MCF 10A (cell line): ENCODE measurements at places on chromosomes 7 and 10. TPM values are rescaled to one million over a fixed set of nuclear protein-coding genes. Genes with fewer than 3 reads are reported as not detected.

PIP gene
- total RNA-seq = not detected in 2 replicates

NXPH1 gene
- total RNA-seq = not detected in 2 replicates

GRCh38 chr7:33446551-33446950, 317.2 kb downstream of the BBS9 start:
- H3K27me3 ChIP-seq = no peaks in the 10 kb centered on the region
- no peaks in the 10 kb centered on the region for H3K36me3 ChIP-seq
- H3K27ac ChIP-seq = no peak overlapping the region
- no peaks in the 10 kb centered on the region for H3K4me1 ChIP-seq
- H3K4me3 ChIP-seq = no peak overlapping the region

- no peak overlapping the region for H3K27ac ChIP-seq
- H3K36me3 ChIP-seq = no peaks in the 10 kb centered on the region
- peaks cover 35% of the 10 kb centered on the region for H3K4me1 ChIP-seq
- H3K4me3 ChIP-seq = peak overlapping the region; percentile 61
- peaks cover 81% of the 10 kb centered on the region for H3K27me3 ChIP-seq
These were observed 6.9 kb upstream of the VGF start for GRCh38 chr7:101172005-101172853.

CLRN3 gene
- not detected in 2 replicates for total RNA-seq

- peaks cover 29% of the 10 kb centered on the region for H3K4me1 ChIP-seq
- no peak overlapping the region for H3K4me3 ChIP-seq
- peak overlapping the region; percentile 86 for H3K27ac ChIP-seq
- H3K36me3 ChIP-seq = no peaks in the 10 kb centered on the region
- no peaks in the 10 kb centered on the region for H3K27me3 ChIP-seq
These were observed 89.6 kb downstream of the CABCOCO1 start for GRCh38 chr10:61752111-61753011.

PNLIPRP1 gene
- not detected in 2 replicates for total RNA-seq

CNPY1 gene
- not detected in 2 replicates for total RNA-seq

DNA sequence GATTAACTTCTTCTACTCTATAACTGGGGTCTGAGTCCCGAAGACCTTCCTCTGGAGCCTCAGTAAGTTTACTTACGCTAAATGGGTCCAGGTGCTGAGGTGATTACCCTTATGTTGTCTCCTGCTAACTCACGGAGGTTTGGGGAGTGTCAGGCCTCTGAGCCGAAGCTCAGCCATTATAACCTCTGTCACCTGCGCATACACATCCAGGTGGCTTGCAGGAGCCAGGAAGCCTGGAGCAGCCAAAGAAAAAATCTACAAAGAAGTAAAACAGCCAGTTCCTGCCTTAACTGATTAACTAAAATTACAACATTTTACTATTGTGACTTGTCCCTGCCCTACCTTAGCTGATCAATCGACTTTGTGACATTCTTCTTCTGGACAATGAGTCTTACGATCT, 350.7 kb downstream of the GLRX3 start:
- no peaks in the 10 kb centered on the region for H3K27me3 ChIP-seq
- no peaks in the 10 kb centered on the region for H3K36me3 ChIP-seq
- no peak for DNase-seq
- H3K4me3 ChIP-seq = no peak overlapping the region
- H3K4me1 ChIP-seq = no peaks in the 10 kb centered on the region

- H3K27me3 ChIP-seq = no peaks in the 10 kb centered on the region
- H3K27ac ChIP-seq = peak overlapping the region; percentile 85
- peaks cover 46% of the 10 kb centered on the region for H3K4me1 ChIP-seq
- peak; percentile 90 for DNase-seq
These were observed 54.1 kb downstream of the LAMB1 start for GRCh38 chr7:107948645-107949442.

DNA sequence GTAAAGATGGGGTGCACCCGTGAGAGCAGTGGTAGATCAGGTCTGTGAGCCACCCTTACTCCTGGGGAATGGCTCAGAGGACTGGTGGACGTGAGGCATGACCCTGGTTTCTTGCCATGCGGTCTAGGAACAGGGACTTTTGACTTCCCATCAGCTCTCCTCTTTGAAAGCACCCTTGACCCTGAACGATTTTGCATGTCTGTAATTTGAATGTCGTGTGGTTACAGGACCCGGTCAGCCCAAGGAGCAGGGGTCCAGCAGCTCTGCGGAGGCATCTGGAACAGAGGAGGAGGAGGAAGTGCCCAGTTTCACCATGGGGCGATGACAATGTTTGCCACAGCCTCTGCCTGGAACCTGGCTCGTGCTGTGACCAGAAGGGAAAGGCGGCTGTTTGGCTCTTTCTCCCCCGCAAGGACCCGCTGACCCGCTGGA, 8.6 kb upstream of the ORAI2 start:
- no peaks in the 10 kb centered on the region for H3K27me3 ChIP-seq
- no peak for DNase-seq
- peaks cover 5% of the 10 kb centered on the region for H3K4me1 ChIP-seq
- H3K27ac ChIP-seq = no peak overlapping the region
- peaks cover 64% of the 10 kb centered on the region for H3K36me3 ChIP-seq

GRCh38 chr10:78514459-78514858, 480.8 kb downstream of the RPS24 start:
- peaks cover 6% of the 10 kb centered on the region for H3K4me1 ChIP-seq
- no peak for DNase-seq
- no peaks in the 10 kb centered on the region for H3K36me3 ChIP-seq
- no peak overlapping the region for H3K27ac ChIP-seq
- H3K4me3 ChIP-seq = no peak overlapping the region

GRCh38 chr7:4134631-4135030, 547.5 kb upstream of the FOXK1 start:
- H3K27me3 ChIP-seq = no peaks in the 10 kb centered on the region
- no peak for DNase-seq
- H3K4me1 ChIP-seq = no peaks in the 10 kb centered on the region
- H3K27ac ChIP-seq = no peak overlapping the region

DNA sequence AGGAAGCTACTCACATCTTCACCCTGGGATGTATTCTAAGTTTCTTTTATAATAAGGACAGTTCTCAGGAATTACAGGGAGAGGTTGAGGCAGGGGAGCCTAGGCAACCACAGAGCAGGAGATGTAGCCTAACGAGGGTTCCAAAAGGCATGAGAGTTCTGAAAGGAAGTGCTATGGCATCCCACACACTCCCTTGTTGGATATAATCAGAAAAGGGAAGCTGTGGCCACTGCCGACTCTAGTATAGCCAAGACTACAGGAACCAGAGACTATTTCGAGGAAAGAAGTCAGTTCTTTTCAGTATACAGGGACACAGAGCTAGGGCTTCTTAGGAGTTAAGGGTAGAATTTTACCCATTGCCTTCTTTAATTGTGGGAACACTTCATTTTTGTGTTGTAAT, 11.0 kb downstream of the PRR15 start:
- no peaks in the 10 kb centered on the region for H3K27me3 ChIP-seq
- no peaks in the 10 kb centered on the region for H3K36me3 ChIP-seq
- no peak for DNase-seq
- no peak overlapping the region for H3K27ac ChIP-seq

DNA sequence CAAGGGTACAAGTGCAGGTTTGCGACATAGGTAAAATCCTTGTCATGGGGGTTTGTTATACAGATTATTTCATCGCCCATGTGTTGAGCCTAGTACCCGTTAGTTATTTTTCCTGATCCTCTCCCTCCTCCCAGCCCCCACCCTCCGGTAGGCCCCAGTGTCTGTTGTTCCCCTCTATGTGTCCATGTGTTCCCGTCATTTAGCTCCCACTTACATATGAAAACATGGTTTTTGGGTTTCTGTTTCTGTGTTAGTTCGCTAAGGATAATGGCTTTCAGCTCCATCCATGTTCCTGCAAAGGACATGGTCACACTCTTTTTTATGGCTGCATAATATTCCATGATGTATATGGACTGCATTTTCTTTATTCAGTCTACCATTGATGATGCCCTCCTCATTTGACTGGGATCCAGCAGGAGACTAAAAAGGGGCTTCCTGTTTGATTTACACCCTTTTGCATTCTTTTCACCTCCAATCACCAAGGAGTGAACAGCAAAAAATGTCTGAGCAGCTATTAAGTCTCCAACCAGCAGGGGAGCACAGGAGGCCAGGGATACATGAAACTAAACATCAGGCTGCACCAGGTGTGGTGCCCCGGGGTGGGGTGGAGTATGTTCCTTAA, 188.2 kb downstream of the SKIDA1 start:
- H3K4me1 ChIP-seq = peaks cover 40% of the 10 kb centered on the region
- peak overlapping the region; percentile 54 for H3K4me3 ChIP-seq
- no peak for DNase-seq
- H3K27ac ChIP-seq = peak overlapping the region; percentile 83
- H3K36me3 ChIP-seq = no peaks in the 10 kb centered on the region

DNA sequence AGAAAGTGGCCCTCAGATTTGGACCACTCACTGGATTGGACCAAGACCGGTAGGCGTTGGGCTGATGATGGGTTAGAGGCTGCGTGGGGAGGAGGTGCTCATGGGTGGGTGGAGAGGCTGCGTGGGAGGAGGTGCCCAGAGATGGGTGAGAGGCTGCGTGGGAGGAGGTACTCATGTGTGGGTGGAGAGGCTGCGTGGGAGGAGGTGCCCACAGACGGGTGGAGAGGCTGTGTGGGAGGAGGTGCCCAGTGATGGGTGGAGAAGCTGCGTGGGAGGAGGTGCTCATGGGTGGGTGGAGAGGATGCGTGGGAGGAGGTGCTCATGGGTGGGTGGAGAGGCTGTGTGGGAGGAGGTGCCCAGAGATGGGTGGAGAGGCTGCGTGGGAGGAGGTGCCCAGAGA, 346.3 kb downstream of the PAXIP1 start:
- H3K27me3 ChIP-seq = no peaks in the 10 kb centered on the region
- no peaks in the 10 kb centered on the region for H3K4me1 ChIP-seq
- DNase-seq = no peak
- H3K4me3 ChIP-seq = no peak overlapping the region
- H3K27ac ChIP-seq = no peak overlapping the region

GRCh38 chr10:34121125-34121753, 693.9 kb downstream of the PARD3 start:
- H3K27ac ChIP-seq = peak overlapping the region; percentile 59
- H3K27me3 ChIP-seq = no peaks in the 10 kb centered on the region
- no peak for DNase-seq
- H3K4me3 ChIP-seq = no peak overlapping the region
- peaks cover 23% of the 10 kb centered on the region for H3K36me3 ChIP-seq
- H3K4me1 ChIP-seq = peaks cover 8% of the 10 kb centered on the region

DNA sequence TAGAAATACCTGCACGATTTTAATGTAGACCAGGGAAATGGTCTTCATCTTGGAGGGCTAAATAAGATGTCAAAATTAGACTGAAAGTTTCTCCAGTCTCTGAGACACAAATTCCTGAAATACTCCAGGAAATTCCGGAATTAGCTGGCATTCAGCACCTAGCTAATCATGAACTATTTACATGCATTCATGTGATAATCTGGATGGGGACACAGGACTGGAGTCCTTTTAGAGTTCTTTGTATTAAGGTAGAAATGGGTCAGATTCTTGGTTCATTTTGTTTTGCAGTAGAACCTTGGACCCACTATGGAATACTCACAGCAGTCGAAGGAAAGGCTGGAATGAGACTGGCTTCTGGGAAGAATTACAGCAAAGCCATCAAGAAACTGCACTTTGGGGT, 65.3 kb upstream of the MDFIC start:
- H3K27ac ChIP-seq = no peak overlapping the region
- H3K4me3 ChIP-seq = no peak overlapping the region

GRCh38 chr7:143042159-143042789, 9.9 kb upstream of the OR6V1 start:
- H3K27me3 ChIP-seq = peaks cover 15% of the 10 kb centered on the region
- no peaks in the 10 kb centered on the region for H3K36me3 ChIP-seq
- DNase-seq = no peak
- no peak overlapping the region for H3K4me3 ChIP-seq

DNA sequence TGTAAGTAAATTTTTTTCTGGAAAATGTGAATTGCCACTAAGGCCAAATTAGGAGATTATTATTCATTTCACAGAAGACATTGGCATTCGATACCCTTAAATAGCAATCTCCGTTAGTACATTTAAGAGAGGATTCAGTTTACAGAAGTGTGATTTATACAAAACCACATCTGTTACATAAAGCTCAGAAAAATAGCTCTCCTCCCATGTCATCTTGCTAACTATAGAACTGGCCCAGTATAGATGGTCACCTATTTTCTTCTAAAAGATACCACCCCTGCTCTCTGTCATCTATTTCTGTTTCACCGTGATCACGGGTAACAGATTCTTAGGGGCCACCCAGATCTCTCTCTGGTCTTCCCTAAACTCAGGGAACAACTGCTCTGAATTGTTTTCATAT, 119.1 kb downstream of the HIP1 start:
- H3K4me1 ChIP-seq = peaks cover 14% of the 10 kb centered on the region
- H3K27me3 ChIP-seq = no peaks in the 10 kb centered on the region

DNA sequence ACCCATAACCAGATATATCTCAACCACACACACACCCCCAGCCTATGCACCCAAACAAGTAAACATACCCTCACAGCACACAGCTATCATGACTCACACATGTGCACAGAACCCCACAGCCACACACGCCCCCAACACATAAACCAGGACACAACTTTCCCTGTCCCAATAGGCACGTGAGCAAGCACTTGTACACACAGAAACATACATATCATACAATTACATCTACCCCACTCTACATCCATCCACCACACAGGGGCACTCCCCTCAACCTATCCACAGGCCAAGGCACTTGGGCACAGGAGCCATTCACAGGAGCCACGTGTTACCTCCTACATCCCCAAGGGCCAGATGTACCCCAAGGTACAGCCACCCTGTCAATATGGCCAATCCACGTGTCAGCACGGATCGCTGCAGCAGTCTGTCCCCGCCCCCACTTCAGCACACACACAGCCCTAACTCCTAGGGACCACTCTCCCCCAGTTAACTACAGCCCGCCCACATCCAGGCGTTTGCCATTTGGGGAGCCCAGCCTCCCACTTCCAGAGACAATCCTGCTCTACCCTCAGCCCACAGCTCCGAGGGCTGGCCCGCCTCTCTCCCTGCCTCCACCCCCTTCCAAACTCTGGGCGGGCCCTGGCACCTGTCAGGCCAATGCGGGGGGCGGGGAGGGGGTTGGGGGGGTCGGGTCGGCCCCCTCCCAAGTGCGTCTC, 163.5 kb downstream of the SH3PXD2A start:
- peaks cover 12% of the 10 kb centered on the region for H3K36me3 ChIP-seq
- H3K27ac ChIP-seq = no peak overlapping the region
- DNase-seq = no peak
- peaks cover 14% of the 10 kb centered on the region for H3K4me1 ChIP-seq
- no peak overlapping the region for H3K4me3 ChIP-seq

DNA sequence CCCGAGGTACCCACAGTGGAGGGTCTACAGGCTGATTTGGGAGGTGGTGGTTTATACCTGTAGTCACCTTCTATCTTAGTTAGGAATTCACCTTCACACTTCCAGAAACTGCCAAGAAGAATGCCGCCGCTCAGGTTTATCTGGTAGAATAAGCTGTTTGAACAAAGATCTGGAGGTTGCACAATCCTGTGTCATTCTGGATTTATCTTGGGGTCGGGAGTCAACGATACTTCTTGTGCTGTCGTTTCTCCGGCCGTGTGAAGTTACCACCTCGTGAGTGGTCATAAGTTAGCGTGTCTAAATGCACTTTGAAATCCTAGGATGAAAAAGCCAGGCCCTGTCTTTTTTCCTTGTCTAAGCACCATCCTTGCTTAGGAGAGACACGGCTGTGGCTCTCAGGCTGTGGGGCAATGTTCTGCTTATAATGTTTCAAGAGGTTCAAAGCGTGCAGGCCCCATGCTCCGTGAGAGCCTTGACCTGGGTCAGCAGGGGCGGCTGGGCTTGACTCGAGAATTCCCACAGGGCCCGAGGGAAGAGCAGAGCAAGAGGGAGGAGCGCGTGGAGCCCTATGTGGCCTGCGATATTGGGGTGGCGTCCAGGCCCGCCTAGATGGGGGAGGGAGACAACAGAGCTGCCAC, 35.5 kb downstream of the GRIFIN start:
- H3K27ac ChIP-seq = no peak overlapping the region
- no peak for DNase-seq
- H3K4me1 ChIP-seq = peaks cover 22% of the 10 kb centered on the region
- no peaks in the 10 kb centered on the region for H3K27me3 ChIP-seq
